ENCODE measurements at places on chromosomes 16 and 17. TPM values are rescaled to one million over a fixed set of nuclear protein-coding genes. Genes with fewer than 3 reads are reported as not detected.
A peak's percentile ranks its signal among the peaks of the same experiment; 100 is the strongest.

The PRR35 gene
- total RNA-seq: 0.06 TPM

The HS3ST3B1 gene
- 6.9 TPM for total RNA-seq

DNA sequence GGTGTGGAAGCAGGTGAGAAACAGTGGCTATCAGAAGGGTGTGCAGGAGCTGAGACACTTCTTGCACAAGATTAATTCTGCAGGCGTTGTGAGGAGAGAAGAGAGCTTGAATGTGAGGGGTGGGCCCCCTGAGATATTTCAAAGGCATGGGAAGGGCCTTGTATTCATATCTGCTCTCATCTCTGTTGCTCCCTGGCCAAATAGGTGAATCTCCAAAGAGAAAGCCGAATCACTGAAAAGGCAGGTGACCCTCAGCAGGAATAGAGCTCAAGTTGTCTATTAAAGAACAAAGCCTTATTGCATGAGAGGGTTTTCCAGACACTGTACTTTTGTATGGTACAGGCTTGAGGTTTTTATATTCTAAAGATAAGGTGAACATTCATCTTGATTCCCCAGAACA lies 373.1 kb downstream of the TMEM114 start:
- DNase-seq: no peak

- DNase-seq: no peak
These were observed 314.2 kb upstream of the CCL2 start for GRCh38 chr17:33940769-33941370.

DNA sequence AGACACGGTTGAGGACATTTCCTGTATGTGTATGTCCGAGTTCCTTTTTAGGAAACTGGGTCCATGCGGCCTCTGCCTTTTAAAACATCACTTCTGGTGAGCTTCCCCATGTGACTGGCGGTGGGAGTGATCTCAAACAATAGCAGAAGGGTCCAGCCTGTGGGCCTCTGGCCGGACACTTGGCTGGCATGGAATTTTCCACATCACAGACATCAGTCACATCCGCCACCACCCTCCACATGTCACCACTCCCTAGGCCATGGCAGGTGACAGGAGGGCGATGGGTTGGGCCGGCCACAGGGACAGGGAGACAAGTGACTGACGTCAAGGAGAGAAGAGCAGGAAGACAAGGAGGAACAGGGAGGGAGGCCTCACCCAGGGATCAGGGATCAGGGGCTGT lies 83.7 kb downstream of the DNAH17 start:
- no peak for DNase-seq

DNA sequence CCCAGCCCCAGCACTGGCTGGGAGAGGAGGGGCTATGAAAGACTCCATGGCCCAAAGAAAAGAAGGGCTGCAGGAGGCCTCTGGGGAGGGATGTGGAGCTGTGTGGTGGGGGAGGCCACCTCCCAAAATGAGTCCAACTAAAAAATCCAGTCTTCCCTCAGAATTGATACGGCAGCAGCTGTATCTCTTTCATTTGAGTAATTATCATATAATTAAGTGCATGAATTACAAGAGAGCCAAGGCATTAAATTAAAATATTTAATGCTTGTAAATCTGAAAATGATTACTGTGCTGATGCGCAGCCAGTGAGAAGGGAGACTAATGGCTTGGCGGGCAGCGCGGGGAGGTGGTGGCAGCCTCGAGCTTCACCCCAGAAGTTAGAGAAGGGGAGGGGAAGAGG lies 192.8 kb downstream of the C16orf78 start:
- no peak for DNase-seq

The ZNF19 gene
- total RNA-seq: 3.9 TPM

- DNase-seq: no peak
These were observed 131.1 kb downstream of the AXIN2 start for GRCh38 chr17:65430209-65430833.

DNA sequence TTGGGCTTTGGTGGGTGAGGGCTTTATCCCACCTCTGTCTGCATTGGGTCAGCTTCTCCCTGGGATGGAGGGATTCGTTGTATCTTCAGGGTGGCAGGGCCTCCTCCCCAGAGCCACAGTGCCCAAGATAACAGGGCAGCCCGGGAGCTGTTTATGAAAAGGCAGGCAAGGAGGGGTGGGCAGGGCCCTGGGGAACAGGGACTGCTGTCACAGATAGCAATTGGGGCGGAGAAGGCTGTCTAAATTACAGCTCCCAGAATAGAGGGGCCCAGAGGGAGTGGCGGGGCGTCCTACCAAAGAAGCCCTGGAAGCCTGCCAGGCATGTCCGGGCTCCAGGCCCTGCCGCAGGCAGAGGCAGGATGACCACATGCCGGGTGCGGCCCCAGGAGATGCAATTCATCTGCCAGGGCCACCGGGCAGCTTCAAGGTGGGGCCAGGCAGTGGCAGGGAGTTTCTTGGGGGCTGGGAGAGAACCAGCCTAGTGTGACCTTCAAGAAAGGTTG lies 18.8 kb upstream of the PHOSPHO1 start:
- DNase-seq: peak; percentile 10

The TBC1D3G gene
- total RNA-seq: not detected

- DNase-seq: no peak
These were observed 38.4 kb downstream of the PSMD12 start for GRCh38 chr17:67328026-67328425.

The KRTAP16-1 gene
- total RNA-seq: not detected

DNA sequence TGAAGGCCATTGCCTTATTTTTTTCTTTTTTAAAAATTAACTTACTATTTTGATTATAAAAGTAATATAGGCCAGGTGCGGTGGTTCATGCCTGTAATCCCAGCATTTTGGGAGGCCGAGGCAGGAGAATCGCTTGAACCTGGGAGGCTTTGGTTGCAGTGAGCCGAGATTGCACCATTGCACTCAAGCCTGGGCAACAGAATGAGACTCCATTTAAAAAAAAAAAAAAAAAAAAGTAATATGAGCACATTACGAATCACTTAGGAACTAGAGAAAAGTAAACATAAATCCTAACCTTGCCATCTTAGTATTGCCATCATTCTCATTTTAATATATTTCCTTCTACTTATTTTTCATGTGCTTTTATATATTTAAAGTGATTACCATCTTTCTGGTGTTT lies 12.9 kb upstream of the TACO1 start:
- peak; percentile 6 for DNase-seq

The TRPV2 gene
- 54.8 TPM for total RNA-seq

DNA sequence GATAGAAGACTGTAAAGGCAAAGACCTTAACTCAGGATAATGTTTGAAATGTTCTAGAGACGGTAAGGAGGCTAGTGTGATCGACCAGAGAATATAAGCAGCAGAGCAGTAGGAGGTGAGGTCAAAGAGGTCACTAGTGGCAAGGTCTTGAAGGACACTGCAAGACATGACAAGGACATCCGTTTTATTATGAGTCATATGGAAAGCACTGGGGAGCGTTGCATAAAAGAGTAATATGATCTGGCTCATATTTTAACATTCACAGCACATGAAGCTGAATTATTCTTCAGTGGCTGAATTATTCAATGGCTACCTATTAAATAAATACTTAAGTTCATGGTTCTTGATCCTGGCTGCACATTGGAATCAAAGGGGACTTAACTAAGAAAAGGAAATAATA lies 123.7 kb downstream of the SOX9 start:
- DNase-seq: peak; percentile 75

DNA sequence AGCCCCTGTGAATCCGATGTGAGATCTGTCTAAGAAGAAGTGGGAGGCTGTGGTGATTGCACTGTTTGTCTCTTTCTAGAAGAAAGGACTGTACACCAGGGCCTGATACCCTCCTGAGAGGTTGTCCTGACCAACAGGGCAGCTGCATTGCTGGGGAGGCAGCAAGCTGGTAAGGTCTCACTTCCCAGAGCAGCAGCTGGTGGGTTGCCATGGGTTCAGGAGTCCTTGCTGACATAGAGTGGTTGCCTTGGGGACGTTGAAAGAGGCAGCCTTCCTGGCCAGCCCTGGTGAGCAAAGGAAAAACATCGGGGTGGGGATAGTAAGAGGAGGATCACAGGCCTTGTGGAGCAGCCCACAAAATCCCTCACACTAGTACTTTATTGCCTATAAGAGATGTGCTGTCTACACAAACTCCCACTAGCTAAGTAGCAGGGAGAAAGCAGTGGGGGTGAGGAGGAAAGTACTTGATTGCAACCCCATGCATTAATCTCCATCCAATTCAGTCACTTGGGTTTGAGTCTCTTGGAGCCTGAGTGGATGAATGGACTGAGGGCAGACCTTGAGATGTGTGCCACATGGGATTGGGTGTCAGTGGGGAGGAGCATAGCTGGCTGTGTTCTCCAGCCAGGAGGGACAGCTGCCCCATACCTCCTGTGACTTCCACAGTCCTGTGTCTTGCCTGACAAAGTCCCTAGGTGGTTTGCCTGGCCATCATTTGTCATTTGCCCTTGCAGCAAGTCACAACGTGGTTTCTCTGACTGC lies 143.8 kb upstream of the RPL38 start:
- no peak for DNase-seq

The MT1F gene
- not detected for total RNA-seq

The EPOP gene
- 2.6 TPM for total RNA-seq

The KAT8 gene
- 30.5 TPM for total RNA-seq

GRCh38 chr16:17281052-17281451 lies 189.7 kb downstream of the XYLT1 start:
- no peak for DNase-seq

GRCh38 chr17:71914042-71914441 lies 206.8 kb upstream of the SOX9 start:
- DNase-seq: no peak

The ABCC3 gene
- 7.6 TPM for total RNA-seq

DNA sequence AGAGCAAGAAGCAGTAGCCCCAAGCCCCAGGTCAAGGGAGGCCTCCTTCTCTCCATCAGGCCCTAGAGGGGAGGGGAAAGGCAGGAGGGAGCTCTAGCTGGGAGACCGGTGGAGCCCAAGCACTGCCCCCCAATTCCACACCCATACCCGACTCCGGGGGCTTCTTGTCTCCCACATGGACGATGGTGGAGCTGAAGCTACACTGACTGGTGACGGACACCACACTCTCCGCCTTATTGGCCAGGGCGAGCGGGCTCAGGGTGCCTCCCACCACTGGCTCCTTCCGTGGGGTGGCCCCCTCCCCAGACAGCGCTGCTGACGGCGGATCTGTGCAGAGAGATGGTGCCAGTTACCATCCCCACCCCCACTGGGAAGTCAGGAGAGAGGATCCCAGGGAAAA lies 6.4 kb downstream of the PER1 start:
- no peak for DNase-seq

The CDH16 gene
- not detected for total RNA-seq

- no peak for DNase-seq
These were observed 21.6 kb upstream of the ATP2A3 start for GRCh38 chr17:3985846-3986245.

DNA sequence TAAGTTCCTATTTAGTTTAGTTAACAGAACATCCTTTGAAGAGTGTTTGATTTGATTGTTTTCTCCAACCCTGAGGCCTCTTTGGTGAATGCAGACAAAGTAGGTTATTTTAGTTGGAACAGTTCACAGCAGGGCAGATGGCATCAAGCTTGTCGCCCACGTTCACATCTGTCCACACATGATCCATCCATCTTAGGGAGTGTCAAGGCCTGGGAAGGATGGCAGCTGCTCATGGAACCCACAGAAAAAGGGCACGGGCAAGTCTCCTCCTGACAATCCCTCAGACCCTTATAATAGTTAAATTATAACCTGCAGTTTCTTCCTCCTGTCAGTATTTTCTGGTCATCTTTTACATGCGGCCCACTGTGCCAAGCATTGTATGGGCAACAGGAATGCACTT lies 60.2 kb downstream of the KNOP1 start:
- DNase-seq: peak; percentile 43

DNA sequence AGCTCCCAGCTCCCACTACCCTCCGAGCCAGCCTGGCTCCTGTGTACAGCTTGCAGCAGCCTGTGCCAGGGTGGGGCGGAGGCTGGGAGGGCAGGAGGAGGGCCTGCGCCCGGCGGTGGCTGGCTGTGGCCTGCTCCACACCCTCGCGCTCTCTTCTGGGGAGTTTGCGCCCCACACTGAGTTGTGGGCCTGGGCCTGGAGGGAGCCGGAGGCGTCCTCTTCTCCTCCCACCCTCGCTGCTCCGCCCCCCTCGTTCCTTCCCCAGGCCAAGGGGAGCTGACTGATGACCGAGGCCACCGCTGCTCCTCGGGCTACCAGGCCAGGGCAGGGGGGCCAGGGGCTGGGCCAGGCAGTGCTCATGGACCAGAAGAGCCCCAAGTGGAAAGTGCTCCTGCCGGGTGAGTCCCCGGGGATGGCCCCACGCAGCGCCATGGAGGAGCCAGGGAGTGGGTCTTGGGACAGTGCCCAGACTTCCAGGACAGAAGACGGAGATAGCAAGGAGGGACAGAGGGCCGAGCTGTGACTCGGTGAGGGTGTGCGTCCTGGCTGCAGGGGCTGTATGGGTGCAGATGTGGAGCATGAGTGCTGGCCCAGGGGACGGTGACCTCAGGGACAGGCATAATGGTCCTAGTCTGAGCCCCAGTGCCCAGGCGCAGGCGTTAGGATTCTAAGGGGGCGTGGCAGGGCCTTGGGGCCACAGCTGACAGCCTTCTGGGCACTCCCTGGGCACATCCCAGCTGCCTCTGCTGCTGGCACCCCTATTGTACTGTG lies 242.1 kb upstream of the GSE1 start:
- peak; percentile 59 for DNase-seq

The PTX4 gene
- not detected for total RNA-seq

DNA sequence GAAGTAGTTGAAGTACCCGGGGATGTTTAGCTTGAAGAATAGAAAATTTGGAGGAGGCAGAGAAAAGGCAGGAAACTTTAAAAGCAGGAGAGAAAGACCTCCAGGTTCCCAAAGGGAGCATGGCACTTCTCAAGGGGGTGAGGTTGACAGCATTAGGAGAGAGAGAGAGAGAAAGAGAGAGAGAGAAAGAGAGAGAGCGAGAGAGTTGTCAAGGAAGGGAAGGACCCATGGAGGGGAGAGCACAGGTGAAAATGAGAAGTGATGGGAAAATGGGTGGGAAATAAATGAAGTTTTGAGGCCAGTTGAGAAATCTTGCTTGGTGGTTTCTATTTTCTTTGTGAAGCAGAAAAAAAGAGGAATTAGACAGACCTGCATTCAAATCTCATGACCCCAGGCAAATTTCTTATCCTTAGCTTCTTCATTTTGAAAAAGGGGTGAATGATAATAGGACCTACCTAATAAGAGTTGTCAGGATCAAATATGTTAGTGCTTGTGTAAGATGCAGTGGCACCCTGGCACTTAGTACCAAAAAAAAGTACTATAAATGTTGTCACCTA lies 24.0 kb downstream of the PRKCB start:
- DNase-seq: no peak

Measured in LHCN-M2 (cell line).